ENCODE measurements at places on chromosomes 16 and 17. TPM values are rescaled to one million over a fixed set of nuclear protein-coding genes. Genes with fewer than 3 reads are reported as not detected.

DNA sequence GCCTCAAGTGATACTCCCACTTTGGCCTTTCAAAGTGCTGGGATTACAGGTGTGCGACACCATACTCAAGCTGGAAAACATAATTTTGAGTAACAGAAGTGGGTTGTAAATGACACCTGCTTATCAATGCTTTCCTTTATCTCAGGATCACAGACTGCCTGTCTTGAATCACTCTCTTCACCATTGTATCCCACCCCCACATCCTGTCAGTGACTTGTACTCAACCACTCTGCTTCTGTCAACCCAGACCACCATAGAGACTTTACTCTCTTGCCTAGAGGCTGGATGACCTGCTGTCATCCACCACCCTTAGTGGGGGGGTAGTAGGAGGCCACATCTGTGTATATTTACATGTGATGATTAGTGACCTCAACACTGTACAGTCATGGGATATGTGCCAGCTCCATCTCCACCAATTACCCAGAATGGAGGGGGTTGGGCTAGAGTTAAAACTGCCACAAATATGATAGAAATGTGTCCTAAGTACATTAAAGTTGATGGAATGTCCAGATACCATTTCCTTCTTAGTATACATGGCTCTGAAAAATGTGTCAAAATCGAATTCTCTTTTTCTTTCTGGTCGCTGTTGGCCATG, 338.7 kb downstream of the GRIN2A start:
- no peaks in the 10 kb centered on the region for H3K27me3 ChIP-seq
- H3K4me3 ChIP-seq = no peak overlapping the region

GRCh38 chr16:86662195-86662594, 83.8 kb downstream of the FOXL1 start:
- H3K27ac ChIP-seq = no peak overlapping the region
- H3K4me1 ChIP-seq = peaks cover 16% of the 10 kb centered on the region
- no peak overlapping the region for H3K4me3 ChIP-seq
- H3K36me3 ChIP-seq = no peaks in the 10 kb centered on the region
- DNase-seq = no peak
- H3K27me3 ChIP-seq = no peaks in the 10 kb centered on the region

DNA sequence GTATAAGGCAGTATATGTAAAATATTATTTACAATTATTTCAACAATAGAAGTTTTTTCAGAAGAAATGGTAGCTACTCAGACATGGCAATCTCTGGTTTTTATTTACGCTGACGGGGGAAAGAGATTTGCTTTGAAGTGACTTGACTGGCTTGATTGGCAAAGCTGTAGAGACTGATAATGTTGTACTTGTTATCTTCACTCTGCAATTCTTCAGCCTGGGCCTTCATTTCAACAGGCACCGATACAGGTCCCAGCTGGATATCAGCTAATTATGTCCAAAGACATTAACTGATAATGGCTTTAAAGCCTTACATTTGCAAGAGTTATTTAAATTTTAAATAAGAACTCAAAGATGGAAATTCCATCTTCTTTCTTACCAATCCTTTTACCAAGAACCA, 151.4 kb upstream of the HS3ST3A1 start:
- no peak for DNase-seq

DNA sequence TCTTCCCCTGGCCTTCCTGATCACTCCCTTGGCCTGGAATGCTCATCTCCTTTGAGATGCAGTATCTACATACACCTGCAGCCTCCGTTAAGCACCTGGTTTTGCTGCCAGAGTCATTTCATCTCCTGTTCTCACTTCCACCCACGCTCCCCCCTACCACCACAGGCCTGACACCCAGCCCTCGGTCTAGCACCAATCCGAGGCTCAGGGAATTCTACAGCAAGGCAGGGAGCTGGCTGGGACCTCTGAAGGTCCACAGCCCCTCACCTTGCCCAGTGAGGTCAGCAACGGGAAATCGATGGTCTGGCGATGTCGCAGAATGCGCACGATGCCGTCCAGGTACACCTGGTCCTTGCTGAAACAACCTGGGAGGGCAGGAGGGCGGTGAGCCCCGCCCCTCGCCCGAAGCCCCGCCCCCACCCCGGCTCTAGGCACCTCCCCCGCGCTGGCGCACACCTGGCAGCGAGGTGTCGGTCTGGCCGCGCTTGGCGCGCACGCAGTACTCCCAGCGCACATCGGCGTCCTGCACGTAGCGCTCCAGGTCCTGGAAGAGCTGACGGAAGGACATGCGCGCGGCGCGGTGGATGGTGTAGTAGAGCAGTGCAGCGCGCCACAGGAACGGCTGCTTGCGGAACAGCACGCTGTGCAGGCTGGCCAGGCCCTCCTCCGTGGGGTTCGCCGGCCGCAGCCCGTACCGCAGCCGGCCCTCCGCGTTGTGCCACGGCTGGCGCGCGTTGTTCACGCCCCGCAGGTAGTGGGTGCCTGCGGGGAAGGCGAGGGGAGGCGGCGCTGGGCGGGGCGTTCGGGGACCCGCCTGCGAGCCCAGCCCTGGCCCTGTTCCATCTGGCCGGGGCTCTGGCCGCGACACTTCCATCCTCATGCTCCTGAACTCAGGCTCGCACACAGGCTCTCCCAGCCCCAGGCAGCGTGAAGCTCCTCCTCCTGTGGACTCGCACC, 5.7 kb downstream of the MATCAP1 start:
- DNase-seq = no peak
- peaks cover under 1% of the 10 kb centered on the region for H3K36me3 ChIP-seq
- peaks cover 11% of the 10 kb centered on the region for H3K4me1 ChIP-seq
- no peaks in the 10 kb centered on the region for H3K27me3 ChIP-seq
- H3K4me3 ChIP-seq = peak overlapping the region; percentile 48
- no peak overlapping the region for H3K27ac ChIP-seq

- peaks cover 43% of the 10 kb centered on the region for H3K4me1 ChIP-seq
- H3K36me3 ChIP-seq = no peaks in the 10 kb centered on the region
- no peak for DNase-seq
- no peak overlapping the region for H3K4me3 ChIP-seq
- peak overlapping the region; percentile 84 for H3K27ac ChIP-seq
Measured at GRCh38 chr17:42310787-42311215, 22.5 kb downstream of the STAT5A start.

- H3K36me3 ChIP-seq = no peaks in the 10 kb centered on the region
- H3K27me3 ChIP-seq = no peaks in the 10 kb centered on the region
- no peak overlapping the region for H3K4me3 ChIP-seq
- H3K27ac ChIP-seq = no peak overlapping the region
- H3K4me1 ChIP-seq = no peaks in the 10 kb centered on the region
- DNase-seq = no peak
Measured at GRCh38 chr17:48441231-48441711, 11.3 kb upstream of the SKAP1 start.

- no peaks in the 10 kb centered on the region for H3K4me1 ChIP-seq
- H3K4me3 ChIP-seq = no peak overlapping the region
- no peaks in the 10 kb centered on the region for H3K27me3 ChIP-seq
- DNase-seq = no peak
Measured at GRCh38 chr17:43056051-43056450, 31.0 kb downstream of the RND2 start.

DNA sequence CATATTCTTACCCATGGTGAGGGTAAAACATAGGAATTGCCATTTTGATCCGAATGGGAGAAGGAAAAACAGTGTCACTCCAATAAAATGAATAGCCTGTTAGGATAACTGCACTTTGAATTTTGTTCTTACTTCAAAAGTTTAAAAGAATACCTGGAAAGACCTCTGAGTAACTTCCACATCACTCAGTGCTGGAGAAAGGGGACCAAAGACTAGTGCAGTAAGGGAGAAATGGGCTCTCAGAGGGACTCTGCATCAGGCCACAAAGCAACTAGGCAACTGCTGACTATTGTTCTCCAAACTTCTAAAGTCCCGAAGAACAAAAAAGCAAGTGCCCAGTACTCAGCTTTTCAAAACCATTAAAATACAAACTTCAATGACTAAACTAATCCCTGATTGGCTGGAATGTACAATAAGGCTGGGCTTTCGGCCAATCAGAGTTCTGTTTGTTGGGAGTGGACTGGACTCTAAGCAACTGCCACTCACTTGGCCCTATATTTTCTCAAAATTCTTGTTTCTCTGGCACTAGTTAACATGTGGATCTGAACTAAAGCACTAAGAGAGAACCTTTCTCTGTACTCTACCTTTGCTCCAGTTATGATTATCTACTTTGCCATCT, 6.2 kb downstream of the DNAJC7 start:
- no peak overlapping the region for H3K4me3 ChIP-seq
- no peak for DNase-seq
- H3K27me3 ChIP-seq = no peaks in the 10 kb centered on the region
- H3K36me3 ChIP-seq = no peaks in the 10 kb centered on the region

Gene RANGRF
- 16.7 TPM for total RNA-seq

Gene BCAR1
- 120 TPM for total RNA-seq

Gene LGALS9B
- not detected for total RNA-seq

Gene KAT7
- 69.0 TPM for total RNA-seq

All from Panc1 (cell line).